Body of pancreas (tissue), 4 donors: ENCODE measurements at places on chromosomes 3 and 15.
A peak's percentile ranks its signal among the peaks of the same experiment; 100 is the strongest.

DNA sequence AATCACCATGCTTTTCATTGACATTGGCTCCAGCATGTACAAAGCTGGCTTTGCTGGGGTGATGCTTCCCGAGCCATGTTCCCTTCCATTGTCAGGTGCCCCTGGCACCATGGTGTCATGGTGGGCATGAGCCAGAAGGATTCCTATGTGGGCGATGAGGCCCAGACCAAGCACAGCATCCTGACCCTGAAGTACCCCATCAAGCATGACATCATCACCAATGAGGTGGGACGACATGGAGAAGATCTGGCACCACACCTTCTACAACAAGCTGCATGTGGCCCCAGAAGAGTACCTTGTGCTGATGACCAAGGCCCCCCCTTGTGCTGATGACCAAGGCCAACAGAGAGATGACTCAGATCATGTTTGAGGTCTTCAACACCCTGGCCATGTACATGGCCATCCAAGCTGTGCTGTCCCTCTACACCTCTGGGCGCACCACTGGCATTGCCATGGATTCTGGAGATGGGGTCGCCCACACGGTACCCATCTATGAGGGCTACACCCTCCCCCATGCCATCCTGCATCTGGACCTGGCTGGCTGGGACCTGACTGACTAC, 17.6 kb upstream of the RBP2 start:
- DNase-seq: no peak

DNA sequence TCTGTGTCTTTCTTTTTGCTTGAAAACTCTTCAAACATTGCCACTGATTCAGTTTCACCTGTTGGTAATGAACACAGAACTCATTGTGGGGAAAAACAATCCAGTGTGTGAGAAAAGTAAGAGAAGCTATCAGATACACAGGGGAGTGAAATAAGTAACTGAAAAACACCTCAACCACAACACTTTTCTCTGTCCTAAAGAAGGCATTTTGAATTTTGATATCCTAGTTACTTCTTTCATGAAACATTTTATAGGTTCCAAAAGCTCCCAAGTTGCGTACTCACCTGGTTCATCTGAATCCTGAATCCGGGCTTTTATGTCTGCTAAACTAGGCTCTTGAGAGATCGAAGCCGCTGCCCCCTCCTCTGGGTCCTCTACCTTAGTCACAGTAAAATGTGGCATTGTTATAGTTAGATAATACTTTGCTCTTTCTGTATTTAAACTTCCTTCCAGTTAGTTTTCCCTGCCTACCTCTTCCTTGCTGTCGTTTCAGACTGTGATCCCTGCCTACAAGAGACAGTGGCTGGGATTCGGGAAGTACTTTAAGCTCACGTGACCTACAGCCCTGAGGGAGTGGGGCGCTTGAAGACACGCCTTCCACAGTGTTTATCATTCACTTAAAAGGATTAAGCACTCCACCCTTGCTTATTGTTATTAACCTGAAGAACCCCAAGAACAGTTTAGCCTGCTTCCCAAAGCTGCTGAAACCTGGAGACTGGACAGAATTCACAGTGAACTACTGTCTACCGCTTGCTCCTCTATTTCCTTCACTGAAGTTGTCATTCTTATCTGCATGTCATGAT, 19.1 kb downstream of the SLC12A6 start:
- DNase-seq: peak; percentile 61

DNA sequence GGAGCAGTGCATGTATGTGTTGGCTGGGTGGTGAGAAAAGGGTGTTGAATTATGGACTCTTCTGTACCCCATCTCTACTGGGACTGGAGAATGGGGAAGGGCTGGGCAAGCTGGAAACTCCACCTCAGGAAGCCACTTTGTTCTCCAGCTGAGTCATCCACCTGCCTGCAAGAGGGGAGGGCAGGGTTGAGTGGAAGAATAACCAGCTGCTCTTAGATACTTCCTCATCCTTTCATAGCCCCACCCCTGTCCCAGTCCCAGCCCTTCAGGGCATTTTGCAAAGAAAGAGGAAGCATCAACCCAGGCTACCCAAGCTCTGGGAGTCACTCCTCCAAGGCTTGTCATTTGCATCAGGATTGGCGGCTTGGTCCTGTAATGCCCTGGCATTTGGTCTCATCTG, 33.1 kb downstream of the RAB11A start:
- DNase-seq: peak; percentile 34

DNA sequence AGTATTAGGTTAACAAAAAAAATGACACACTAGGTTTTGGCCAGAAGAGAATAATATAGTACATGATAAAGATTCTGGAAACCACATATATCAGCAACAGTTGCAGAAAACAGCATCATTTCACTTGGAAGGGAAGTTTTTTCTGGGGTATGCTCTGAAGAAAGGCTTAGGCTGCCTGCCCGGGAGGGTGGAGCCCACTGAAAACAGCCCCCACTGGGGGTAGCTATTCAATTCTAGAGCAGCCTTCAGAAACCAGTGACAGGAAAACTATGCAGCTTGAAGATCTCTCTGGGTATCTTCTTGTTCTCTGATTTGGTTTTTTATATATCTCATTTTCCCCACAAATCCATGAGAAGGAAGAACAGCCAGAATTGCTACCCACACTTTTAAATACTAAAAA, 43.2 kb downstream of the ZMAT3 start:
- DNase-seq: no peak

GRCh38 chr3:47888986-47889757, 86.2 kb downstream of the DHX30 start:
- no peak for DNase-seq
